ENCODE measurements at places on chromosomes 2 and 18. TPM values are rescaled to one million over a fixed set of nuclear protein-coding genes. Genes with fewer than 3 reads are reported as not detected.

GBX2 gene
- not detected for total RNA-seq

RIT2 gene
- total RNA-seq: not detected

SERPINB11 gene
- not detected for total RNA-seq

WDR35 gene
- total RNA-seq: 8.0 TPM

REG3G gene
- total RNA-seq: 0.65 TPM

PLEKHB2 gene
- total RNA-seq: 107 TPM

UGT1A8 gene
- total RNA-seq: not detected

CPO gene
- 2.0 TPM for total RNA-seq

RGPD3 gene
- 0.84 TPM for total RNA-seq

CYTIP gene
- 26.1 TPM for total RNA-seq

ANXA4 gene
- total RNA-seq: 36.6 TPM

C2orf80 gene
- total RNA-seq: not detected

TEKT4 gene
- total RNA-seq: not detected

CCDC141 gene
- 18.9 TPM for total RNA-seq

KCNIP3 gene
- total RNA-seq: 7.2 TPM

ARMC9 gene
- total RNA-seq: 2.8 TPM

NTSR2 gene
- not detected for total RNA-seq

UGT1A5 gene
- not detected for total RNA-seq

CD28 gene
- total RNA-seq: 3.1 TPM

C2orf76 gene
- total RNA-seq: 10.6 TPM

FASTKD1 gene
- 11.7 TPM for total RNA-seq

GRHL1 gene
- total RNA-seq: 6.8 TPM

STRADB gene
- total RNA-seq: 13.0 TPM

AGXT gene
- total RNA-seq: not detected

OSBPL6 gene
- total RNA-seq: 1.1 TPM

PLCL1 gene
- total RNA-seq: 21.8 TPM

TMEM178A gene
- 2.0 TPM for total RNA-seq

NAT8 gene
- total RNA-seq: not detected

GALR1 gene
- 2.0 TPM for total RNA-seq

AGBL5 gene
- total RNA-seq: 14.4 TPM

SERPINB3 gene
- not detected for total RNA-seq

CD8B2 gene
- total RNA-seq: not detected

TMEM37 gene
- 11.3 TPM for total RNA-seq

CCDC74A gene
- 3.3 TPM for total RNA-seq

KCNK3 gene
- total RNA-seq: 1.6 TPM

SCYGR5 gene
- total RNA-seq: not detected

DLX1 gene
- total RNA-seq: 0.09 TPM

SH3BP4 gene
- total RNA-seq: 48.1 TPM

RAB11FIP5 gene
- total RNA-seq: 20.5 TPM

RTKN gene
- total RNA-seq: 9.1 TPM

FAM136A gene
- 17.3 TPM for total RNA-seq

PJVK gene
- total RNA-seq: 2.4 TPM

KIF3C gene
- total RNA-seq: 1.2 TPM

RPL37A gene
- 1,276 TPM for total RNA-seq

PTPRN gene
- total RNA-seq: 0.12 TPM

PREPL gene
- total RNA-seq: 31.4 TPM

CACNB4 gene
- 3.3 TPM for total RNA-seq

FN1 gene
- 187 TPM for total RNA-seq

C1QL2 gene
- not detected for total RNA-seq

CD8B gene
- total RNA-seq: 2.3 TPM

RNF144A gene
- total RNA-seq: 39.9 TPM

OXER1 gene
- total RNA-seq: 0.96 TPM

AQP4 gene
- not detected for total RNA-seq

XDH gene
- total RNA-seq: 0.48 TPM

HRH4 gene
- not detected for total RNA-seq

MAPK4 gene
- not detected for total RNA-seq

RGPD4 gene
- not detected for total RNA-seq

CPLX4 gene
- total RNA-seq: not detected

NETO1 gene
- 0.84 TPM for total RNA-seq
